ENCODE measurements at places on chromosomes 7 and 10. TPM values are rescaled to one million over a fixed set of nuclear protein-coding genes. Genes with fewer than 3 reads are reported as not detected.

Gene SLC18A3
- total RNA-seq: not detected

GRCh38 chr10:99279626-99280111 lies 44.0 kb upstream of the HPSE2 start:
- H3K4me3 ChIP-seq: no peak overlapping the region
- no peak overlapping the region for H3K27ac ChIP-seq
- no peaks in the 10 kb centered on the region for H3K36me3 ChIP-seq

Gene H2AZ2
- 146 TPM for total RNA-seq

Gene OPALIN
- 0.17 TPM for total RNA-seq

DNA sequence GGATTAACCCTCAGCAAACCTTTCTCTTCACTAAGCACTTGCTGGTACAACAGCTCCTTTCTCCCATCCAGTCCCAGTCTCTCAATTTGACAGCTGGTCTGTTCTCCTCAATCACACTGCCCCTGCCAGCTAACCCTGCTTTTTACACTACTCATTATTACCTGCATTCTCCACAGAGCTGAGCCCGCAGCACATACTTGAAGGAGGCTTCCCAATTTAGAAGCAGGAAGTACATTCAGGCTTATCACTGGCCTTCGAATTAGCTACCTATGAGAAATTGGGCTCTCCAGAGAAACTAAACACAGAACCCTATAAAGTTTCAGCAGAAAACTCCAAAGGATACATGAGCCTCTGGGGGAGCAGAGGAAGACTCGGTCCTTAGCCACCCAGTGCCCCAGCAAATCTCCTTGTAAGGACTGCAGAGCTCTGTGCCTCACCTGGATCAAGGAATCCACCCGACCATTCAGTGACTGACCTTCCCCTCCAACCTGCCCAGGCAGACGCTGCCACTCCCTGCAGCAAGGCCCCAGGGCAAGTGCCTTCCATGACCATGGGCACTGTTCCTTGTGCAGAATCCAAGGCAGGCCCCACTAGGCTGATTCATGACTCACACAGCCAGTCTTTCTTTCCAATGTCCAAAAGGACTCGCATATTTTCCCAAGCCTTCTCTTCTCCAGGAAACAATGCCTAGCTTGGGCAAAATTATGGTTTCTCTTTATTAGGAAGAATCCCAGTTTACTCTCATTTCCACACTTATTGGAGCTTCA lies 68.0 kb downstream of the VOPP1 start:
- H3K36me3 ChIP-seq: no peaks in the 10 kb centered on the region
- H3K4me1 ChIP-seq: no peaks in the 10 kb centered on the region
- H3K4me3 ChIP-seq: no peak overlapping the region
- no peak for DNase-seq
- no peak overlapping the region for H3K27ac ChIP-seq

Gene PITX3
- total RNA-seq: not detected

Gene ZNF804B
- total RNA-seq: not detected

GRCh38 chr10:13193637-13194036 lies 32.3 kb downstream of the MCM10 start:
- no peaks in the 10 kb centered on the region for H3K4me1 ChIP-seq
- no peaks in the 10 kb centered on the region for H3K27me3 ChIP-seq
- H3K27ac ChIP-seq: no peak overlapping the region
- DNase-seq: no peak
- no peaks in the 10 kb centered on the region for H3K36me3 ChIP-seq

Gene ITGA8
- 11.2 TPM for total RNA-seq

Gene CADPS2
- total RNA-seq: 50.4 TPM

Gene SEMA3C
- total RNA-seq: 147 TPM

DNA sequence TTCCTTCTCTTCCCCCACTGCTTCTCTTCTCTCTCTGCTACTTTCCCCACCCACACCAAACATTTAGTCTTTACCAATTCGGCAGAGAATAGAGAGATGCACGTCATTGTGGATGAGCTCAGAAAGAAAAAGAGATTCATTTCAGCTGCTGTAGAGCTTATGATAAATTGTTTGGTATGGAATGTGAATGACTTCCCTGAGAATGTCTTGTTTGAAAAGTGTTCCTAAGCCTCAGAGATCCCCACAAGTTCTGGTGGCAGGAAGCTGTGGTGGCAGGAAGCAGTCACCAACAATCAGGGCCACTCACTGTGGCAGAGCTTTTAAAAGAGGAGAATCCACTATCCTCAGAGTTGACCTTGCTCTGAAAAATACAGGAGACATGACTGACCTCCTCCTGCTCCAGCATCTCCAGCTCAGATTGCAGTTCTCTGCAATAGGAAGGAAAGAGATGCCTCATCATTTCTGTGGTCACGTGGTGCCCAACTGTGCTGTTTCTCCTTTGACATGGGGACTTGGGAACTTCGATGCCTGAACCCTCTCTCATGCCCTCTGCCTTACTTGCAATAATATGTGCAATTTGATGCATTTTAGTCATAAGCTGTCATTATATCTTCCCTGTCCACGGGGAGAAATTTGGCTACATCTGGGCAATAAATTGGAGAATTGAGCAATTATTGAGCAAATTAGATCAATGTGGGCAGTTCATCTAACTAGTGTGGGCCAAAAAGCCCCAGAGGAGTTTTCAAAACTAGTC lies 76.5 kb downstream of the BMPER start:
- H3K4me3 ChIP-seq: no peak overlapping the region
- H3K36me3 ChIP-seq: no peaks in the 10 kb centered on the region
- no peaks in the 10 kb centered on the region for H3K27me3 ChIP-seq
- no peak for DNase-seq

GRCh38 chr7:46024263-46024916 lies 103.3 kb upstream of the IGFBP3 start:
- H3K36me3 ChIP-seq: no peaks in the 10 kb centered on the region
- DNase-seq: no peak
- H3K4me3 ChIP-seq: no peak overlapping the region
- H3K27me3 ChIP-seq: no peaks in the 10 kb centered on the region
- no peaks in the 10 kb centered on the region for H3K4me1 ChIP-seq

- no peaks in the 10 kb centered on the region for H3K4me1 ChIP-seq
- H3K27me3 ChIP-seq: no peaks in the 10 kb centered on the region
- H3K4me3 ChIP-seq: no peak overlapping the region
- H3K36me3 ChIP-seq: no peaks in the 10 kb centered on the region
- H3K27ac ChIP-seq: no peak overlapping the region
- DNase-seq: no peak
Measured at GRCh38 chr7:18177815-18178660, 150.4 kb upstream of the PRPS1L1 start.

GRCh38 chr10:78285226-78285625 lies 251.6 kb downstream of the RPS24 start:
- no peak overlapping the region for H3K4me3 ChIP-seq
- no peak for DNase-seq
- no peaks in the 10 kb centered on the region for H3K27me3 ChIP-seq
- no peaks in the 10 kb centered on the region for H3K36me3 ChIP-seq

- H3K4me1 ChIP-seq: no peaks in the 10 kb centered on the region
- no peak for DNase-seq
- H3K36me3 ChIP-seq: no peaks in the 10 kb centered on the region
- H3K27ac ChIP-seq: no peak overlapping the region
- H3K4me3 ChIP-seq: no peak overlapping the region
Measured at GRCh38 chr10:110510086-110510485, 12.4 kb downstream of the DUSP5 start.

GRCh38 chr10:48520184-48520506 lies 84.7 kb downstream of the ARHGAP22 start:
- H3K36me3 ChIP-seq: no peaks in the 10 kb centered on the region
- no peak overlapping the region for H3K4me3 ChIP-seq
- H3K27me3 ChIP-seq: no peaks in the 10 kb centered on the region
- H3K27ac ChIP-seq: no peak overlapping the region

- H3K27ac ChIP-seq: peak overlapping the region; percentile 27
- DNase-seq: peak; percentile 23
- no peak overlapping the region for H3K4me3 ChIP-seq
- H3K4me1 ChIP-seq: no peaks in the 10 kb centered on the region
- peaks cover 2% of the 10 kb centered on the region for H3K36me3 ChIP-seq
Measured at GRCh38 chr10:15123749-15124184, 26.6 kb downstream of the RPP38 start.

Gene WNT16
- total RNA-seq: 0.23 TPM

Gene C10orf53
- total RNA-seq: not detected

- no peaks in the 10 kb centered on the region for H3K4me1 ChIP-seq
- H3K36me3 ChIP-seq: no peaks in the 10 kb centered on the region
- H3K27ac ChIP-seq: no peak overlapping the region
- H3K27me3 ChIP-seq: no peaks in the 10 kb centered on the region
- no peak for DNase-seq
- no peak overlapping the region for H3K4me3 ChIP-seq
Measured at GRCh38 chr7:78062214-78062613, 263.6 kb downstream of the PHTF2 start.

Gene PRR15
- total RNA-seq: 7.7 TPM

- no peak overlapping the region for H3K4me3 ChIP-seq
- no peak overlapping the region for H3K27ac ChIP-seq
- no peaks in the 10 kb centered on the region for H3K27me3 ChIP-seq
- no peak for DNase-seq
Measured at GRCh38 chr7:95004618-95005247, 97.3 kb downstream of the PPP1R9A start.

- H3K4me3 ChIP-seq: no peak overlapping the region
- no peaks in the 10 kb centered on the region for H3K36me3 ChIP-seq
- H3K27me3 ChIP-seq: no peaks in the 10 kb centered on the region
- H3K27ac ChIP-seq: no peak overlapping the region
- no peak for DNase-seq
- H3K4me1 ChIP-seq: no peaks in the 10 kb centered on the region
Measured at GRCh38 chr10:23897861-23898260, 311.1 kb upstream of the KIAA1217 start.

Gene KCP
- not detected for total RNA-seq

- H3K4me1 ChIP-seq: peaks cover 9% of the 10 kb centered on the region
- H3K27ac ChIP-seq: peak overlapping the region; percentile 69
- no peak for DNase-seq
- no peaks in the 10 kb centered on the region for H3K36me3 ChIP-seq
- H3K4me3 ChIP-seq: peak overlapping the region; percentile 80
Measured at GRCh38 chr7:74289659-74290552, 699 bp downstream of the CLIP2 start.

DNA sequence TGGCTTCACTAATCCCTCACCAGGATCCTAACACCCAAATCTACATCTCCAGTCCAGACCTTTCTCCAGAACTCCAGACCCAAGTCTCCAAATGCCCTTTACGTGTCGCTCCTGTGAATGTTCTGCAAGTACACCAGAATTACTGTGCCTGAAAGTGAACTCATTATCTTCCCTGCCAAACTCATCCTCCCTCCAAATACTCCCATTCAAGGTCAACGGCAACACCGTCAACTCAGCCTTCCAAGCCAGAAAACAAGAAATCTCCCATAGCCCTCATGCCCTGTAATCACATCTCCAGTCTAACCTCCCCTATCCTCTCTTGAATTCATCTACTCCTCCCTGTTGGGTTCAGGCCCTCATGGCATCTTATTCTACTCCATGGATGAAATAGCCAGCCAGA lies 12.3 kb downstream of the CREB3L2 start:
- no peak for DNase-seq
- H3K36me3 ChIP-seq: no peaks in the 10 kb centered on the region
- no peaks in the 10 kb centered on the region for H3K27me3 ChIP-seq
- peak overlapping the region; percentile 0 for H3K27ac ChIP-seq
- peaks cover 30% of the 10 kb centered on the region for H3K4me1 ChIP-seq

Gene LRRC18
- not detected for total RNA-seq
